IMR-90 (cell line): ENCODE measurements at places on chromosomes 7 and 10. TPM values are rescaled to one million over a fixed set of nuclear protein-coding genes. Genes with fewer than 3 reads are reported as not detected.

DRGX gene
- not detected in 2 replicates for total RNA-seq

ARID5B gene
- total RNA-seq, result 125 and 140 TPM in 2 replicates

KIAA1549 gene
- total RNA-seq, result 1.1 and 1.3 TPM in 2 replicates

ZPBP gene
- not detected in 2 replicates for total RNA-seq

OR13A1 gene
- total RNA-seq, result not detected in 2 replicates

LRRC72 gene
- total RNA-seq, result not detected in 2 replicates

- DNase-seq, result no peak
Observed at GRCh38 chr7:80510021-80510420, 1.8 kb downstream of the GNAT3 start.

GRCh38 chr10:51857305-51857704 is 157.9 kb upstream of the CSTF2T start:
- DNase-seq, result no peak

GRCh38 chr10:26172131-26172530 is 44.4 kb upstream of the GAD2 start:
- DNase-seq, result no peak

DNA sequence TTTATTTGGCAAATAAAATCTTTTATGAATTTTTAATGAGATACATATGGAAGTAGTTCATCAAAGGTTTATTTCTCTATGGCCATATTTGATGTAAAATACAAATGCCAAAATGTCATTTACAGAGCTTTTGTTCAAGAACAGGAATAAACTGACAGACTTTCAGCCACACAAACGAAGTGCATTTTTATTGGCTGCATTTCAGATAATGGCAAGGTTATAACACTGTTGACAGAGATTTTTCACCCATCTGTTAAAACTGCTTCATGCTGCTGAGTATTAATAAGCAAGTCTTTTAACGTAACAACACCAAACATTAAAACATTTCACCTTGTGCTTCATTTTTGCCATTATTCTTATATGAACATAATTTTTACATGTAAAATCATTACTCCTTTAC is 254.4 kb downstream of the ANKRD7 start:
- no peak for DNase-seq

DNA sequence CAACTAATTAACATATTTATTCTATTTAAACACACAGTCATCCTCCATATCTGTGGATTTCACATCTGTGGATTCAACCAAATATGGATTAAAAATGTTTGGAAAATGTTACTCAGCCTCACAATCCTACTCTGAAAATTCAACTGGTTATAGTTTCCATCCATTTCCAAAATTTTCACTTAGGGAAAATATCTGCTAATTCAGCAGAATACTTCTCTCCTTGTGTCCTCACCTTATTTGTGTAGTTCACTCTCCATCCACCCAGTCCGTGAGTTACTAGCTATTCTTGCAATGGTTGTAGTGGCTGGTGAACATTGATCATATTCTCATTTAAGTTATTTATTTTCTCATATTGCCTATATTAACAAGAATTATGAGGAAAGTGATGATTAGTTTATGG is 77.6 kb upstream of the PRKCQ start:
- no peak for DNase-seq

DNA sequence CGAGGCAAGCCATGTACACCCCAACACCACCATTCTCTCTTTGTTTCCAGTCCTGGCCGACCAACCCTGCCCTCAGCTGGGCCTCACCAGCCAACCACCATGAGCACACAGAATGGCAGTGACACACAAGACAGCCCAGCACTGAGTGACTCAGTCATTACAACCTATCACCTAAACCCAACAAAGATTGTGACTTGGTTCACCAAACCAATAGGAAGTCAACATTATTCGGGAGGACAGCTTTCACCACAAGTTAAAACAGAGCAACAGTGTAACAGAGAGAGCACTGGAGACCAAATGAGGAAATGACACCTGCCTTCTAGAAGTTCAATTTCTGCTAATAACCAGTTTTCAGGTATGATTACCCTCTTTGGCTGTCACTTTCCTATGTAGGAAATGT is 72.1 kb downstream of the DNMBP start:
- DNase-seq, result no peak

DNA sequence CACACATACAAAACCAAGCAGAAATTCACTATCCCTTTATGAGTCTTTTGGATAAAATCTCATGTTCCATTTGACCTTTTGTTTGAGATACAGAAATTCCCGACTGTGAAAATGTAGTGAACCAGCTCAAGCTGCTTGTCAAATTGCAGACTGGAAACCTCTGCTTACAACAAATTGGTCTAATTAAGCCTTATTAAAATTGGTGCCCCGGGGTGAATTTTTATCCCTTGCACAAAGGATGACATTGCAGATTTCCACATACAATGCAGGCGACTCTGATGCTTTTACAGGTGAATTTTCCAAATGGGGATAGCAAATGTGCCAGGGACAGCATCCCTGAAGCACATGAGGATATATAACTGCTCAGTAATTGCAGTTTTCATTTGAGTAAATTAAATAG is 257.3 kb downstream of the BMPER start:
- DNase-seq, result no peak

DNA sequence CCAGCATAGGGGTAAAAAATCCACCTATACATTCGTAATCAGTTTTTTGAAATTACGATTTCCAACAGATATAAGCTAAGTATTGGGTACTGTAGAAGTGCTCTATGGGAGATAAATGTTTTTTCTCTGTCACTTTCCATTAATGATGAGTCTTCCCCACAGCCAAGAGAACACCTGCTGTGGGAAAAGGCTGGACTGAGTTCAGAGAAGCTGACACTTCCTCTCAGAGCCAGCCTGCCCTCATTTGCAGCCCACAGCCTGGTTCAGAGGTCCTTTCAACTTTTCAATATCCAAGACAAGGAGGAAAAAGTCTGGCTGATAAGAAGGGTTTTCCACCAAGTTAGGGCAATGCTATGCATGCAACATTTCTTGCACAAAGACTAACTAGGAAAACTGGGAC is 64.5 kb upstream of the DNAJB12 start:
- no peak for DNase-seq

DNA sequence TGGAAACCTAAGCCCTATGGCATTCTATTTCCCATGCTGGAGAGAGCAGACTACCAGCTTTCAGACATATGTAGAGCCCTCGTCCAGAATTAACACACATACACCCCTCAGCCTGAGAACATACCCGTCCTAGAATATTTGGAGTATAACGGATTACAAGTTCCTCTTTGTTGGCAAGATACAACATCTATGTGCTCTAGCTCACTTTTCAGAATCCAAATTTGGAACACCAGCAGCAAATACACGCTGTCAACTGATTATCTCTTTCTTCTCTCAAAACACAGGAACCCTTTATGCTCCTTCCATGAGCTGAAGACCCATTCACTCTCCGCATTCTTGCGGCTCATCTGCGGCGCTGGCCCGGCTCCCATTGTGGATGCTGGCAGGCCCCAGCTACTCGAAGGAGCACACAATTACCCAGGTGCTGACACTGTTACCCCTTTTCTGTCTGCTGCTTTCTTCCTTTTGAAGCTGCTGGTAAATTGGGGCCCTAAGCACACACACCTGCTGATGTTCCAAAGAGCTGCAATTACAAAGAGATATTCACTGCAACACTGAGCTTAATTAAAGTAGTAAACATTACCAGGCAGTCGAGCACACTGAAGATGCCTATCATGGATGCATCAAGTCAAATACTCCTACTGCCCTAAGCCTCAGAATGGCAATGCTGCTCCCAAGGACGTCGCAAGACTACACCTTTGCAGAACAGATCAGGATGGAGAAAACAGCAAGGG is 70.0 kb downstream of the VOPP1 start:
- no peak for DNase-seq

- DNase-seq, result no peak
Observed at GRCh38 chr10:119654540-119654939, 3.4 kb downstream of the BAG3 start.

DNA sequence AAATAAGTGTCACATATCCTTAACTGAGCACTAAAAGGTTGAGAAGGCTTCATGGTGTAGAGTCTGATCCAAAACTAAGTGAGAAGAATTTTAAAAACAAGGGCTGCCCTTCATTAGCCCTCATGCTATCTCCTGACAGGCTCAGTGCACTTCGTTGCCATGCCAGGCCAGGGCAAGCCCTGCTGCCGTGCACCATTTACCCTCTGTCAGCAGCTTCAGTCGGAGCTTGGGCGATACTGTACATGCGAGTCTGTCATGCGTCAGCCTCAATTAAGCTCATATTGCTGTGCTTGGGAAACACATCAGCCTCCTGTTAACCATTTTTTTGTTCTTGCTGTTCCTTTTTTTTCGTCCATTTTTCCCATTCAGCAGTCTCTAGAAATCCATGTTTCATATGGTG is 166.6 kb downstream of the VTI1A start:
- DNase-seq, result no peak

DNA sequence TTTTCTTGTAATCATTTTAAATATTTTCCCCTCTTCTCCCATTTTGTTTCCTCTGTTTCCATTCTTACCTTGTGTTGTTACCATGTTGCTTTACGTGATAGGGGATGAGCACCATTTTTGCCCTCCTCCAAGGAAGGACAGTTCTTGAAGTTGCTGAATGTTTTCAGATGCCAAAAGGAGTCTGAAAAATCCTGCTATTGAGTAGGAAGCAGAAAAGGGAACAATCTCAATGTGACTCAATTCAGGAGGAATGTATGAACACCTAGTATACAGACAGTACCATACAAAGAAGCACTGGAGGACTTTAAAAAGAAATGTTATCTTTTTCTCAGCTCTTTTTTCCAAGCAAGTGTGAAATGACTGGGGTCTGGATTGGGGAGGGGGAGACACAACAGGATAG is 5.1 kb upstream of the NAMPT start:
- DNase-seq, result peak; percentile 48

GRCh38 chr7:23931633-23932032 is 221.6 kb downstream of the STK31 start:
- no peak for DNase-seq

- no peak for DNase-seq
Observed at GRCh38 chr7:69395061-69395714, 203.1 kb upstream of the AUTS2 start.
